Activated CD4-positive, alpha-beta T cell treated with anti-CD3 and anti-CD28 coated beads, Interleukin-2, amount 50 U/mL, for 48 hours (primary cell): ENCODE measurements at places on chromosomes 16 and 17.

DNA sequence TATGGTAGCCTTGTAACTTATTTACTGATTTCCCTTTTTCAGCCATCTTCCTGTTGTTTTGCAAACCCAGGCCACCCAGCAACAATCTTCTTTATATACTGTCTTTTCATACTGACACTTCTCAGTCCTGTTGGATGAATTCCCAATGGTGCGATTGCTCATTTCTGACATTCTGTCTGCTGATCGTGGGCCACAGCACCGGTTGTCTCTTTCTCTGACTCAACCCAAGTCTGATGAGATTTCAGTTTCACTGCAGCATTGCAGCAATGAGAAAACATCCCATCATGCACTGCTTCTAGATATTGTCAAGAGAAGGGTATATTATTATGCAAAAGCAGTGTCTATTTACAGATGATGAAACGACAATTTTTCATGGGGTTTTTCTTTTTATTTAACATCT is 349.2 kb upstream of the HSBP1 start:
- DNase-seq = no peak

GRCh38 chr17:6075845-6076244 is 5.7 kb downstream of the WSCD1 start:
- no peak for DNase-seq

- DNase-seq = no peak
Measured at GRCh38 chr17:19357351-19357750, 5.2 kb downstream of the B9D1 start.

- DNase-seq = no peak
Measured at GRCh38 chr16:5977329-5977728, 879.7 kb upstream of the EEF2KMT start.

GRCh38 chr17:38881600-38882191 is 11.8 kb downstream of the LASP1 start:
- peak; percentile 52 for DNase-seq

DNA sequence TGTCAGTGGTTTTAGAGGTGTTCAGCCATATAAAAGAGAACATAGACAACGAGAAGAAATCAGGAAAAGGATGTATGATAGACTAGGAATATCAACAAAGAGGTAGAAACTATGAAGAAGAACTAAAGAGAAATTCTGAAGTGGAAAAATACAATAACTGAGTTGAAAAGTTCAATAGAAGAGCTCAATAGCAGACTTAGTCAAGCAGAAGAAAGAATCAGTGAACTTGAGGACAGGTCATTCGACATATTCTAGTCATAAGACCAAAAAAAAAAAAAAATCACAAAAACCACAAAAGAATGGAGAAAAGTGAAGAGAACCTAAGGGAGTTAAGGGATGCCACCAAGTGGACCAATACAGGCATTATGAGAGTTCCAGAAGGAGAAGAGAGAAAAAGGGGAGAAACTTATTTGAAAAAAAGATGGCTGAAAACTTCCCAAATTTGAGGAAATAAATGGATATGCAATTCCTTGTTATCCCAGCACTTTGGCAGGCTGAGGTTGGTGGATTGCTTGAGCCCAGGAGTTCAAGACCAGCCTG is 321.2 kb downstream of the ABCC12 start:
- no peak for DNase-seq

DNA sequence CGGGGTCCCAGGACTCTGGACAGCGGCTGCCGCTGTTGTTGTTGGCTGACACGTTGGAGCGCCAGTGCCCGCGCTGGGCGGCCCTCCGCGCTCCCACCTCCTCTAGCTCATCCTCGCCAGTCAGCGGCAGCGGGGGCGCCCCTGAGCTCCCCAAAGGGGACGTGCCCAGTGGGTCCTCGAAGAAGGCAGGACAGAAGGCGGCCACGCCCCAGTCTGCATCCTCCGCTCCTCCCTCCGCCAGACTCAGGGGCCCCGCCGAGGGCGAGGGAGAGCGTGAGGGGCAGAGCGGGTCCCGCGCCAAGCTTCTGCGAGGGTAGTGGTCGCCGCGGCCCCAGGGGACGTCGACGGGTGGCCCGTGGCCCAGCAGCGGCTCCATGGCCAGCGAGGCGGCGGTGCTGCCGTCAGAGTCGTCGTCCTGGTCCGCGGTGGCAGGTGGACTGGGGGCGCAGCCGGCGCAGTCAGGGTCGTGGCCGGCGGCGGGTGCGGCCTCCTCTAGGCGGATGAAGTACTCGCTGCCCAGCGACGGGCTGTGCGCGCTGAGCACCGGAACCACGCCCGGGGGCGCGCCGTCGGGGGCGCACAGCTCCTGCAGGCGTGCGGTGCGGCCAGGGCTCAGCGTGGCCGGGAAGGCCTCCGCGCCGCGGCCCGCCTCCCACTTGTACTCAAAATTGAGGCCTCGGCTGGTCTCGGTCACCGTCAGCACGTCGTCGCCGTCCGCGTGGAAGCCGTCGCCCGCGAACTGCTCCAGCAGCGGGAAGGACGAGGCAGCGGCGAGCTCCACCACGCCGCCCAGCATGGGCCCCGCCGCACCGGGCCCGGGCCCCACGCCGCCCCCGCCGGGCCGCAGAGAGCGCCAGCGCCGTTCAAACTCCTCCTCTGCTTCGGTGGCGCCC is 43.2 kb upstream of the PVALEF start:
- DNase-seq = no peak

DNA sequence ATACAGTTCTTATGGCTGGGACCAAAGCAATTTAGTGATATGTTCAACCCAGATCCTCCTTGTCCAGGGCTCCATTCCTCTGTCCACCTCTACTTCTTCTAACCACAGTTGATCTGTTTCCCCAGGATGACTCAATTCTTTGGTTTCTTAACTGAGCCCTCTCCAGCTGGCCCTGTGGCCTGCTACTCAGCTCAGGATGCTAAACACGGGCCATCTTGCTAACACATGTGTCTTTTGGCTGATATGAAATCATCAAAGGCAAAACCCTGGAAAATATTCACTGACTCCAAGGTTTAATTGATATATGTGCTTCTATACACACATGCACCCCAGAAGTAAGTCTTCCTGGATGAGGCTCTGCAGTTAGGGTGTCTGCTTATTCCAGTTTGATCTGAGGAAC is 43.8 kb downstream of the SHISA6 start:
- no peak for DNase-seq

GRCh38 chr17:39761861-39762496 is 24.2 kb downstream of the GRB7 start:
- no peak for DNase-seq

- DNase-seq = no peak
Measured at GRCh38 chr17:73770115-73770848, 126.0 kb upstream of the SDK2 start.

GRCh38 chr17:33464669-33465280 is 171.7 kb upstream of the ASIC2 start:
- DNase-seq = no peak

DNA sequence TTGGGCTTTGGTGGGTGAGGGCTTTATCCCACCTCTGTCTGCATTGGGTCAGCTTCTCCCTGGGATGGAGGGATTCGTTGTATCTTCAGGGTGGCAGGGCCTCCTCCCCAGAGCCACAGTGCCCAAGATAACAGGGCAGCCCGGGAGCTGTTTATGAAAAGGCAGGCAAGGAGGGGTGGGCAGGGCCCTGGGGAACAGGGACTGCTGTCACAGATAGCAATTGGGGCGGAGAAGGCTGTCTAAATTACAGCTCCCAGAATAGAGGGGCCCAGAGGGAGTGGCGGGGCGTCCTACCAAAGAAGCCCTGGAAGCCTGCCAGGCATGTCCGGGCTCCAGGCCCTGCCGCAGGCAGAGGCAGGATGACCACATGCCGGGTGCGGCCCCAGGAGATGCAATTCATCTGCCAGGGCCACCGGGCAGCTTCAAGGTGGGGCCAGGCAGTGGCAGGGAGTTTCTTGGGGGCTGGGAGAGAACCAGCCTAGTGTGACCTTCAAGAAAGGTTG is 18.8 kb upstream of the PHOSPHO1 start:
- DNase-seq = no peak

GRCh38 chr16:58638148-58639036 is 8.8 kb upstream of the CNOT1 start:
- DNase-seq = no peak

- no peak for DNase-seq
Measured at GRCh38 chr17:43469145-43469544, 14.6 kb upstream of the DHX8 start.

DNA sequence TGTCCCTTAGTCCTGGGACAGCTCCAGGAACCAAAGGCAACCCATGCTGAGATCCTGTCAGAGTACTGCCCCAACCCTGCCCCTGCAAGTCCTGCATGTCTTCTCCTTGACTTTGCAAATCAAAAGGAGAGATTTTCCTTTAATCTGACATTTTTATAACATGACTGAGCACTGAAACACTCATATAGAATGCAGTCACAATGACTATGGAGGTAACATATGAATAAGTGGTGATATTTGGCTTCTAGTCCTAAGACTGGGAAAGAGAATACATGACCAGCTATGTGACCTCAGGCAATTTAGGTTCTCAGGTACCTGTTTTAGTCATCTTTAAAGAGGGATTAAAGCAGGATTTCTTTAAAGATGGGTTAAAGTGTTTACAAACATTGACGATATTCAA is 941.6 kb upstream of the CDH8 start:
- no peak for DNase-seq

- no peak for DNase-seq
Measured at GRCh38 chr17:10920558-10921108, 82.7 kb upstream of the PIRT start.

DNA sequence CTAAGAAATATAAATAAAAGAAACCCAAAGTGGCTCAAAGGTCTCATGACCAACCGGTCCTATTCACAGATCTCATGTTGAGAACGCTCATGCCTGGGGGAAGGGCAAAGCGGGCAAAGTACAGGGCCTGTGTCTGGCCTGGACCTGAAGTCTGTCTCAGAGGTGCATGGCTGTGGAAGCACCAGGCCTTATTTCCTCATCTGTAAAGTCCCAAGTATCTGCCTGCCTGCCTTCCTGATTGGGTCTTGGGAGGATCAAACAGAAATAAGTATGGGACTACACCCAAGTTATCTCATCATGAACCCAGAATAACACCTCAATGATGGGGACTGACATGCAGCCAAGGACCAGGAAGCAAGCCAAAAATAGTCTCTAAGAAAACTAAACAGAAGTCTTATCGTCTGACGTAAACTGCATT is 14.2 kb downstream of the AXIN2 start:
- no peak for DNase-seq

- DNase-seq = no peak
Measured at GRCh38 chr16:79452671-79453070, 147.9 kb downstream of the MAF start.

GRCh38 chr17:38868817-38869525 is 887 bp upstream of the LASP1 start:
- peak; percentile 95 for DNase-seq

- DNase-seq = no peak
Measured at GRCh38 chr16:88387941-88388627, 5.3 kb downstream of the ZNF469 start.

DNA sequence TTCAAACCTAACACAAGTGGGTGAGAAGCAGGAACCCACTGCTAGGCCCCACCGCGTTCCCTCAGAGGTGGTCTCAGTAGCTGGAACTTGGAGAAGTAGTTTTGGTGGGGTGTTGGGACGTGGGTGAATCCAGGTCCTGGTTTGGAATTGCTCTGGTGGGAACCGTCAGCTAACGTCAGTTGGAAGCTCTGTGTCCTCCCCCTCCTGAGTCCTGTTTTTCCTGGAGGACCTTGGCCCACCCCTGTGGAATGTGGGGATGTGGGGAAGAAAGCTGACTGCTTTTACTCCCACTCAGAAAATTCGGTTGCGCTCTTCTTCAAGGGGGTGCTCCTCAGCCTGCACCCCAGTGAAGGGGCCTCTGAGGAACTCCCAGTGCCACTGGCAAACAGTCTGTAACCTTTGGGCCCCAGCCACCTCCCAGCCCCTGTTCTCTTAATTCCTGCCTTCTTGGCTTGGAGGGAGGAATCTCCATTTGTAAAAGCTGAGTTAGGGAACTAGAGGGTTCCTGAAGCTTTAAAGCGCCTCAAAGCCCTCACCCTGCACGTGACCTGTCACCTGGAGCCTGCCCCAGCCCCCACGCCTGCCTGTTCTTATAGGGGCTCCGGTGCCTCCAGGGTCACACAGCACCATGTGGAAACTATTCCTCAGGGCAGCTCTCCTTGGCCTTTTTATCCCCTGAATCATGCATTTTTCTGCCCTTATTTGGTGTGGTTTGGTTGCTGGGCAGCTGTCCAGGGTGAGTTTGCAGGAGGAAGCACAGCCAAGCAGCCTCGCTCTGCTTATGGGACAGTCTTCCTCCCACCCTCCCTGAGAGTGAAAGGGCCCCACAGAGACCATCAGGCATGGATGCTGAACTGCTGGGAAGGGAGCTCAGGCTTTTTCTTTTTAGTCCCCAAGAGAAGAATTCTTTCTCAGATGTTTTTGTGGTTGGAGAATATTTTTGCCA is 16.2 kb upstream of the NAGLU start:
- DNase-seq = no peak
